ENCODE measurements at places on chromosomes 11 and 22. TPM values are rescaled to one million over a fixed set of nuclear protein-coding genes. Genes with fewer than 3 reads are reported as not detected.

CRYBA4 gene
- polyA plus RNA-seq = not detected

GRCh38 chr11:31326470-31327148 is 42.9 kb downstream of the DCDC1 start:
- no peak for DNase-seq

DNA sequence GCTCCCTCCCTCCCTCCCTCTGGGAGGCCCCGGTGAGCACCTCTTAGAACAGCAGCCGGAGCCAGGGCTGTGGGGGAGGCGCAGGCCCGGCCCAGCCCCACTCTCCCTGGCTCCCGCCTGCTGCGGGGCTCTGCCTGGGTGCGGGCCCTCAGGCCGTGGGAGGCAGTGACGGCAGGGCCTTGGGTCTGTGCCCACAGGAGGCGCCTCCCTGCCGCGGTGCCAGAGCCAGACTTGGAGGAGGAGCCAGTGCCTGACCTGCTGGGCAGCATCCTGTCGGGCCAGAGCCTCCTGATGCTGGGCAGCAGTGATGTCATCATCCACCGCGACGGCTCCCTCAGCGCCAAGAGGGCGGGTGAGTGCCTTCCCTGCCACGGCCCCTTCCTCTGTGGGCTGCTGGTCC is 9.5 kb downstream of the IRF7 start:
- DNase-seq = no peak

GRCh38 chr11:117946156-117946841 is 17.1 kb upstream of the TMPRSS13 start:
- no peak for DNase-seq

TNNI2 gene
- polyA plus RNA-seq = 0.42 TPM

DNA sequence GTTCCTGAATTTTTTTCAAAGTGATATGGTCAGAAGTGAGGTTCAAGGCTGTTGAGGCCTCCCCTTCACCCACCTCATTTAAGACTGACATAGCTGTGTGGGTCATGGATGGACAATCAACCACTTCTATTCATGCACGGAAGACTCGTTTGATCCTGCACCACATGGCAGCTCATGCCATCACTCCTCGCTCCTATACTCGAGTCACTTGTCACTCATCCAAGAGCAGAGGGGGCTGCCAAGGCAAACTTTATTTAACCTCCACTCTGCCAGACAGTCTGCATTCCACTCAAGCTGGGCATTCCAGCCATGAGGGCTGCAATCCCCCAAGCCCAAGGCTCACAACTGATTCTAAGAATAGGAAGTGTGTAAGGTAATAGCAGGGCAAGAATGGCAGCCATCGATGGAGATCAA is 34.1 kb downstream of the SNX19 start:
- DNase-seq = no peak

OR2AT4 gene
- 0.04 TPM for polyA plus RNA-seq

GRCh38 chr11:27052668-27053067 is 12.1 kb downstream of the BBOX1 start:
- DNase-seq = no peak

MUC2 gene
- not detected for polyA plus RNA-seq

GDPD5 gene
- 6.9 TPM for polyA plus RNA-seq

GRCh38 chr22:22342697-22343580 is 98.4 kb downstream of the VPREB1 start:
- peak; percentile 49 for DNase-seq

GRCh38 chr11:68012843-68013610 is 2.9 kb downstream of the ALDH3B1 start:
- DNase-seq = no peak

PDGFB gene
- 16.7 TPM for polyA plus RNA-seq

- DNase-seq = no peak
These were observed 1.4 kb upstream of the CREB3L1 start for GRCh38 chr11:46275964-46276641.

GRCh38 chr11:9799886-9800285 is 136.0 kb downstream of the SWAP70 start:
- no peak for DNase-seq

- DNase-seq = no peak
These were observed 768.8 kb downstream of the NTM start for GRCh38 chr11:132139181-132139580.

- DNase-seq = no peak
These were observed 25.7 kb upstream of the BLID start for GRCh38 chr11:122141725-122142124.

GRCh38 chr11:108223348-108224149 is 682 bp downstream of the ATM start:
- no peak for DNase-seq

GRCh38 chr11:119483341-119483880 is 60.4 kb upstream of the THY1 start:
- no peak for DNase-seq

- no peak for DNase-seq
These were observed 17.4 kb downstream of the LUZP2 start for GRCh38 chr11:24514219-24514594.

DNA sequence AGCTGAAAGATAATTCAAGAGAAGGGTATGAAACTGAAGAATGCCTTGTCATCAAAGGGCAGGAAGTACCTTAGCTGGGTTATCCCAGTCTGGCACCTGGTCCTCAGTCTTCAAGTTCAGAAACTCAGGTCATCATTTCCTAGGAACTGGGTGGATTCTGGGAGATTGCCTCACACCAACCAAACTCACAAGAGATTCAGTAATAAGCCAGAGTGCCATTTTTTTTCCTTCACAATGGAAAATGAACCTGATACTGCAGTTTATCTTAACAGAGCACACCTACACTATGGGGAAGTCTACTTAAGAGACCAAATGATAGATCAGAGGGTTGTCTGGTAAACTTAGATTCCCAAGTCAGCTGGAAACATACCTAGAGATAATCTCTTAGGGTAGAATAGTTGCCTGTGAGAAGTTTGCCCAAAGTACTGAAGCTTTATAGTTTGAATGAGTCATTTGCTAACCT is 3.8 kb upstream of the BUD13 start:
- DNase-seq = no peak

- no peak for DNase-seq
These were observed 119.1 kb downstream of the RRM1 start for GRCh38 chr11:4213746-4214145.

GRCh38 chr11:127369356-127369755 is 368.8 kb upstream of the KIRREL3 start:
- DNase-seq = no peak
